Skeletal muscle cell (primary cell): ENCODE measurements at places on chromosomes 3 and 15.

DNA sequence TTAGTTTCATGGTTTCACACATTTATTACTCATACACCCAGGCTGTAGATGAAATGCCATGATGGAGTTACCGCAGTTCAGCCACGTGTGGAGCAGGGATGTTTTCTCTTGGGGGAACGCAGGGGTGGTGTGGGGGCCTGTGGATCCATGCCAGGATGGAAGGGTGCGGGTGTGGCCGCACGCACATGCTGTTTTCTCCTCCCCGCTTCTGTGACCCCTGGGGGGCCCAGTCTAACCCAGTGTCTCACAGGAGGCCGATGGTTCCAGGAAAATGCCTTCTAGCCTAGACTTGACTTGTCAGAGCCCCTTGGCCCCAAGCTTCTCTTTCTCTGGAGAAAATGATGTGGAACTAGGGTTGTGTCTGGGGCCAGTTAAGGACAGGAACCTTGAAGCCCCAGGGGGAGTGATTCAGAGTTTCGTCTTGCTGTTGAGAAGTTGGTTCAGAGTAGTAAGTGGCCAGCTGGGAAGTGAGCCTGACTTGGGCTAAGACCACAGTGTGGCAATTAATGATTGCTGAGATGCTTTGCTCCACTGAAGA is 240.4 kb upstream of the BHLHE40 start:
- DNase-seq = no peak

GRCh38 chr3:82265747-82266146 is 504.3 kb upstream of the GBE1 start:
- DNase-seq = no peak

DNA sequence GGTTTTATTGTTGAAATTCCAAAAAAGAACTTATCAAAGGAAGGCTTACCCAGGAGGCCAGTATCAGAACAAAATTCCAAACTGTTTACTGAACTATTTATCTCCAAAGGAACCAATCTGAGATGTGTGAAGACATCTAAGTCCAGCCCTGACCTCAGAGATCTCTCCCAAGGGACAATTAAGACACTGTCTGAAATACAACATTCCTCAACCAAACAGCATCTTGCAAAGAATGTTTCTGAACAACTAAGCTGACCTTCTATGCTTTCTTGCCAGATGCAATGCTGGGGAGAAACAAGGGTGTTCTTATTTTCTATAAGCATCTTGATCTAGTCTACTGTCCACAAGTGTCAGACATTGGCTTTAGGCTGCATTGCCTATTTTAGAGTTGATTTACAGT is 13.6 kb downstream of the PDZRN3 start:
- peak; percentile 61 for DNase-seq

- DNase-seq = no peak
Observed at GRCh38 chr15:78415284-78415683, 22.7 kb upstream of the IREB2 start.

GRCh38 chr15:66515901-66516322 is 10.8 kb downstream of the ZWILCH start:
- no peak for DNase-seq

GRCh38 chr3:139532976-139533375 is 6.6 kb downstream of the RBP1 start:
- no peak for DNase-seq

GRCh38 chr3:165446555-165446954 is 250.4 kb upstream of the SLITRK3 start:
- DNase-seq = no peak

DNA sequence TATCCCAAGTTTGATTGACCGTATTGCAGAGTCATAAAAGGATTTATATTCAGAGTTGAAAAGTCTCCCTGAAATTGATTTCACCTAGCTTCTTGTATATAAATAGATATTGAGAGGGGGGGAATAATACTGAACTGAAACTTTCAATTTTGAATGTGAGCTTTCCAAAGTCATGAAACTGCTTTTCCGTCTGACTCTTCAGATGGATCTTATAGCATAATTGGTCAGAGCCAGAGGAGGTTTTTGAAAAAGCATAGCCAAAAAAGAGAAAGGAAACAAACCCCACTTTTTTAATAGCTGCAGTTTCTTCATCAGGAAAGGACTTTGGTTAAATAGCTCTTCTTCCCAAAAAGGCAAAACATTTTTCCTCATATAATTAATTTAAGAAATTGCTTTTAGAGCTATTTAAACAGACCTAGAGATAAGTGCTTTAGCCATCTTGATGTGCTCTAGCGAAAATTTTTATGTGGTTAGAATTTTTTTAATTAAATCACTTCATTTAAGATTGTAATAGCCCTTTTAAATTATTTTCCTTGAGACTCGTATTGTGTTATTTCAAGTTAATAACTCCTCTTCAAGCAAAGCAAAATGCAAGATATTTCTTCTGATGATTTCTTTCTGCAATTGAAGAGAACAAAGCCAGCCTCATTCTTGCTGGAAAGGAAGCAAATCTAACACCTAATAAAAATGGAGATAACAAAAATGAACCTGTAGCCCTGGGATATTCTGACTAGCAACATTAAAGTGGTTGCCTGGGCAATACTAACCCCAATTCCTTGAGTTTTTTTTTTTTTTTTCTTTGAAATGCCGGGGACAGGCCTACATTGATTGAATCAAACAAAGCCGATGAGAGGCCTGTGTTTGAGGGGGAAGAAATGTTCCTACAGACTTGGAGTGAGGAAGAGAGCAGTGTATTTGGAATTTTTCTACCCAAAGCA is 173.6 kb downstream of the PTPRG start:
- no peak for DNase-seq

DNA sequence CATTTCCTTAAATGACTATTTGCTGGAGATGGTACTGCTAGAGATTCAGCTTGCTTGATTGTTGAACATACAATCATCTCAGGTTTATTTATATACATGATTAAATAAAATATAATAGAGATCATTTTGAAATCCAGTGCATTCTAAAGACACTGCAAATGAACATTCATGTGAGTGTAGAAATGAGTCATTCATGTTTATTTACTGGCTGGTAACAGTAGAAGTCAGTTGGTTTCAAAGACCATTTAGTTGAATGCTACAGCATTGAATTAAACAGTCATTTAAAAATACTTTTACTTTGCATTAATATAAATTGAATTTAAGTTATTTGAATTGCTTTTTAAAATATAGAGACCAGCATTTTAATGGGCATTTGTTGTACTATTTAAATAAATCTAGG is 551.9 kb upstream of the GOLIM4 start:
- DNase-seq = no peak

DNA sequence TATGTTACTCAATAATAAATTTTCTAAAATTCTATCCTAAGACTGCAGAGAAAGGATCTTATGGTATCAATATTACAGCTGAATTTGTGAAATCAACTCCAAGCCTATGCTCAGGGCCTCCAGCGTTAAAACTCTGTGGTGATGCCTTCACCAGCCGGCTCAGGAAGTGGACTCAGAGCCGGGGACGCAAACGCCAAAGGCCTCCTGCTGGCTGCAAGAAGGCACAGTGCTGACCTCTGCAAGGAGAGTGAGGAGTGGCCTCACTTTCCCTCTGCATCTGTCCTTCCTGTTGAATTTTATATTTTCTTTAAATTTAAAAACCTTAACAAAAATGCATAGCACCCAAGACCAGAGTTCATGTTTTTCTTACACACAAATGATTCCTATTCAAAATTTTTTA is 48.5 kb downstream of the HERC2 start:
- no peak for DNase-seq

- DNase-seq = no peak
Observed at GRCh38 chr3:126013751-126014156, 44.8 kb downstream of the ROPN1B start.

GRCh38 chr3:188227442-188227841 is 73.5 kb downstream of the LPP start:
- no peak for DNase-seq

DNA sequence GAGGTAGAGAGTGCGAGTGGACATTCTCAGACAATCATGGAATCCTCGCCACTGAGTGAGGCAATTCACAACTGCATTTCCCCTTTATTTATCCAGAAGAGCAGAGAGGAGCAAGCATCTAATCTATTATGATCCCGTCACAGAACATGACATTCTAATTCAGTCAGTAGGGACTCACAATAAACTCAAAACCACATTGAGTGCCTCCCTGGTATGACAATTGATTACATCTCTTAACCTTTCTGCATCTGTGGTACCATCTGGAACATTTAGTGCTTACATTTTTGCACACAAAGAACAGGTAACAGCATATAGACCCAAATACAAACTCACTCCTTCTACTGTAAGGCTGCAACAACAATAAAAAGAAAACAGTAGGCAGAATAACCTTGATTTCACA is 517.2 kb downstream of the GBE1 start:
- no peak for DNase-seq

GRCh38 chr3:171095063-171095462 is 68.5 kb upstream of the SLC2A2 start:
- DNase-seq = no peak

GRCh38 chr3:28587723-28588122 is 239.1 kb upstream of the AZI2 start:
- DNase-seq = no peak

GRCh38 chr3:13332740-13333139 is 87.4 kb downstream of the NUP210 start:
- DNase-seq = no peak

DNA sequence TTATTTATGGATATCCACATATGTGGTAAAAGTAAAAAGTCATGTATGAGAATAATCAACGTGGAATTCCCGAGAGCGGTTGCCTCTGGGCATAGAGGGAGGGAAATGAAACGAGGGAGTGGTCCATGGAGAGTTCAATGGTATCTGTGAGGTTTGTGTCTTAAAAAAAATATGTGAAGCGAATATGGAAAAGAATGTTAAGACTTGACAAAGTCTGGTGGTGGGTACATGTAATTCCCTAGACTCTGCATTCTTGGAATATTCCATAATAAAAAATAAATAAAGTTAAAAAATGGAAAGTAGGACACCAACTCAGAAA is 28.4 kb downstream of the FAM43A start:
- DNase-seq = no peak

GRCh38 chr15:87947560-87947959 is 309.0 kb downstream of the NTRK3 start:
- no peak for DNase-seq

DNA sequence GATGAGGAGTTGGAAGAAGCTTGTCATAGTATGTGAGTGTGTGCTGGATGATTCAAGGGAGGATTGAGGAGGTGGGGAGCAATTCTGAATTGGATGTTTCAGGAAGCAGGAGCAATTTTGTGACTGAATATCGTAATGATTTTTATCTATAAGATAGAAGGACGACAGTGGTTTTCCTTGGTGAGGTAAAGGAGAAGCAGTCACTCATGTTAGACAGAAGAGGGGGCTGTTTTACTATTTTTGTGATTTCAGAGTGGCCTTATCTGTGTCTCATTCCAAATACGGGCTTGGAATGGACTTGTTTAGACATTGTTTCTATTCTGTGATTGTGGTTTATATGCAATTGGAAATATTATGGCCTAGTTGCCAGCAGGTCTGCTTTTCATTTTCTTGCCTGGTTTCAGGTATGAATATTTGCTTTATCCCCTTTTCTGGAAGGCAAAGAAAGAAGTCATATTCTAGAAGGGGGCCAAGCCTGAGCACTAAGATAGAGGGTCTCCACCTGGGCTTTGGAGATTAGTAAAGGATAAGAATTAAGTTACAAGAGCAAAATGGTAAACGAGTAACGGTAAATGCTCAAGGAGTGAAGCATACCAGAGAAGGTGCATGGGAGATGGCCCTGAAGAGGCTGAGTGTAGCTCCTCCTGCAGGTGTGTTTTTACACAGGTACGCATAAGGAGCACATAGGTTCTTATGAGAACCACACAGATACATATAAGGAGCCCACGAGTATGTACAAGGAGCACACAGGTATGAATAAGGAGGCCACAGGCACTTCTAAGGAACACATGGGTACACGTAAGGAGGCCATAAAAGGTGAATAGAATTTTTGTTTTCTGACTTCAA is 124.6 kb upstream of the KCNAB1 start:
- peak; percentile 13 for DNase-seq

DNA sequence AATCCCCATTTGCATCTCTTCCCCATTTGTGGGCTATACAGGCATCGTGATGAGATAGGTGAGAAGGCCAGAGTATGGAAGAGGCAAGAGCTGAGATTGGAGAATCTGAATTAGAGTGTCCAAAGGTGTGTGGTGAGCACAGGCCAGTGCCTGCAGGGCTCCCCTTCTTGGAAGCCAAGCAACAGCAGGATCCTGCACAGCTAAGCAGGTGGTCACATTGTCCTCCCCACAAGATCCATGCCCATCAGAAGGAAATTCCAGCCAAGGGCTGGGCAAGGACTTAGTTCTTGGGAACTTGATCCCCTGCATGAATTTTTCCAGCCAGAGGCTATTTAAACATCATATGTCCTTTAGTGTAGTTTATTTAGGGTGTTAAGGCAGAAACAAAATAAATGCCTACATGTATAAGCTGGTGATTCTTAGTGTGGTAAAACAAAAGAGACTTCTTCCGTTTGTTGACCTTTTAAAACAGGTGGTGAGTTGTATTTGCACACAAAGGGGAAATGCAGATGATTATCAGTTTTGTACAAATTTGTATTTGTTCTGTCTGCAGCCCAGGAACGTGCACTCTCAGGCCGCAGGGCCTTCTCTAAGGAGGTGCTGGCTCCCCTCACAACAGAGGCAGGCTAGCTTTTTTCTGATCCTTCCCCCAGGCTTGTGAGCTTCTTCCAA is 110.2 kb downstream of the PLCL2 start:
- no peak for DNase-seq

DNA sequence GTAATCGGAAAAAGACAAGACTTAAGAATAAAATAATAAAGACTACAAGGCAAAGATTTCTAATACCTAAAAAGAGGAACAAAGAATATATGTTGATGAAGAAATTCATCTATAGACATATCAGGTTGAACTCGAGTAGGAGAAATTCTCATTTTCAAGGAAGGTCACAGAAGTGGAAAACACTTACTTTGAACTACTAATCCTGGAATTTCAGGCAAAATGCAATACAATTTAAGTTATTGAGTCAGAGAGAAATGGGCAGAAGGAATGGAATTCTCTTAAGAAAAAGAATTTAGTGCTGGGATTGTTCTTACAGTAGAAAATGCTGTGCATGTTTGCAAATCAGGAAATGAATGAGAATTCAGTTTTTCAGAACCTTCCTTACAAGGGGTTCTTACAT is 135.9 kb upstream of the TGFBR2 start:
- no peak for DNase-seq

- DNase-seq = peak; percentile 56
Observed at GRCh38 chr3:138861798-138862197, 27.1 kb upstream of the PIK3CB start.

- no peak for DNase-seq
Observed at GRCh38 chr15:94231723-94232468, 535 bp downstream of the MCTP2 start.

DNA sequence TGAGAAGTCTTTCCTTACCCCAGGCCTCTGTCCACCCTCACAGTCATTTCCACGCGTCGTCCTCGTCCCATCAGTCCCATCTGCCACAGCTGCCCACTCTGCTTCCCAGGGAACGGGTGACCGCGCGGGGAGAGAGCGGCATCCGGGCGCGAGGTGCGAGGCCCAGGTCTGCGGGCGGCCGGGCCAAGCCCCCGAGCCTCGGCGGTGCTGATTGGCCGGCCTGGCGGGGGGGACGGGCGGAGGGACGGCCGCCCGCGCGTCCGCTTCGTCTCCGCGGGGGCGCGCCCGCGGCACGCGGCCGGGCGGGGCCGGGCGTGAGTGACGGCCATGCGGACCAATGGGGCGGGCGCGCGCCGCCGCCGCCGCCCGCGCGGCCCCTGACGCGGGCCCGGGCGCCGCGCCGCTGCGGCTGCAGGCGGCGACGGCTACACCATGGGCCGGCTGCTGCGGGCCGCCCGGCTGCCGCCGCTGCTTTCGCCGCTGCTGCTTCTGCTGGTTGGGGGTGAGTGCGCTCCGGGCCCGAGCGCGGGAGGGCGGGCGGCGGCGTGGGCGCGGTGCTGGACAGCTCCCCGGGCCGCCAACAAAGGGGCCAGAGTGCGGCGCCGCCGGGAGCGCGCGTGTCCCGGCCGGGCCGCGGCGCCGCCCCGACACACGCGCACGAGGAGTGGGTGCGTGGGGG is at the start of gene PODXL2:
Gene PODXL2 (plus strand): TSS at position 398 of the 679 bp plus-strand sequence. CDS start 35 bp downstream, at position 433.
- peak; percentile 20 for DNase-seq
